NCI-H460 (cell line): ENCODE measurements at places on chromosomes 4 and X. TPM values are rescaled to one million over a fixed set of nuclear protein-coding genes. Genes with fewer than 3 reads are reported as not detected.

The PITX2 gene
- total RNA-seq = 0.92 and 0.95 TPM in 2 replicates

GRCh38 chr4:99404595-99405287 lies 30.4 kb downstream of the ADH7 start:
- no peak for DNase-seq

DNA sequence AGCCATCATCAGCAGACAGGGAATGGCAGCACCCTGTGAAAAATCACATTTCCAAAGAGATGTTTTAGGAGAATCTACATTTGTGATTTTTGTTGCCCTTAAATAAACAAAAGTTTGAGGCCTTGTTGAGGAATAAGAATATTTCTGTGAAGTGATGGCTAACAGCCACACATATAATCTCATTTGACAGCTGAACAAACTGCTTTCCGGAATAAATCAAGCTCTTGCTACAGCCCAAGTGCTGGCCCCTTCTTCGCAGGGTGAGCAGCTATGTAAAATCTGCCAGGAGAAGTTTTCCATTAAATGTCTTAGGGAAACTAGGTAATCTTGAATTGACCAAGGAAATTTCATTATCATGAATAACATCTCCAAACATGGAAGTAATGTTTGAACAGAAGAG lies 106.4 kb upstream of the GPM6B start:
- DNase-seq = no peak

The FGF5 gene
- total RNA-seq = not detected in 2 replicates

DNA sequence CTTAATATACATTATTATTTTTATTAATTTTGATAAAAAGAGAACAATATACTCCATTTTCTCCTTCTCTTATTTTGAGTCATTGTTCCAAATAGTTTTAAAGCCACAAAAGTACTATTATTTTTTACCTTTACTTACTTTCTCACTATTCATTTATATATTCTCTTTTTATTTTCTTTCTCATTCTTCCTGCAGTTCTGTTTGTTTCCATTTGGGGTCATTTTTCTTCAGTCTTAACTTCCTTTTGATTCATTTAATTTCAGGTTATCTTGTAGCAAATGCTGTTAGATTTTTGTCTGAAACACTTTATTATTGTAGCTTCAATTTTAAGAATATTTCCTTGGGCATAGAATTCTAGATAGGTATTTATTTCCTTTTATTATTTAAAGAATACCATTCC lies 438.6 kb upstream of the EPHA5 start:
- no peak for DNase-seq

DNA sequence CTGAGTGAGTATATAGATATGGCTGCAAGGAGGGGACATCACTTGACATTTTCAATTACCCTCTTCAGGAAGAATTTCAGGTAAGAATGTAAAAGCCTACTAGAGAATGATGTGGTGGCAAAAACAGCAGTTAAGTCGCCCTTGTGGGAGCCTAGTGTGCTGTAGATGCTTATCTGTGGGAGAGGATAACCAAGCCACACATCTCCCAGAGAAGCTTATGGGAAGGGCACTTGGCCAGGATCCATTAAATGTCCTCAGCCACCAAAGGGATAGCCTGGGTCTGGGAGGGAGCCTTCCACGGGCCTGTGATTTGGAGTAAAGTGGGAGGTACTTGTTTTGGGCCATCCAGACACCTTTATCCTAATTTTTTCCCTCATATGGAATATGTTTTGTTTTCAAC lies 41.3 kb upstream of the BCLAF3 start:
- DNase-seq = no peak

- DNase-seq = no peak
These were observed 18.0 kb downstream of the ING2 start for GRCh38 chr4:183522821-183523220.

The FRMD7 gene
- total RNA-seq = not detected in 2 replicates

The SH2D1A gene
- not detected in 2 replicates for total RNA-seq

The IL9R gene
- 0.59 TPM in 1 of 2 replicates, not detected in the other for total RNA-seq

The SUPT20HL1 gene
- total RNA-seq = not detected in 2 replicates

DNA sequence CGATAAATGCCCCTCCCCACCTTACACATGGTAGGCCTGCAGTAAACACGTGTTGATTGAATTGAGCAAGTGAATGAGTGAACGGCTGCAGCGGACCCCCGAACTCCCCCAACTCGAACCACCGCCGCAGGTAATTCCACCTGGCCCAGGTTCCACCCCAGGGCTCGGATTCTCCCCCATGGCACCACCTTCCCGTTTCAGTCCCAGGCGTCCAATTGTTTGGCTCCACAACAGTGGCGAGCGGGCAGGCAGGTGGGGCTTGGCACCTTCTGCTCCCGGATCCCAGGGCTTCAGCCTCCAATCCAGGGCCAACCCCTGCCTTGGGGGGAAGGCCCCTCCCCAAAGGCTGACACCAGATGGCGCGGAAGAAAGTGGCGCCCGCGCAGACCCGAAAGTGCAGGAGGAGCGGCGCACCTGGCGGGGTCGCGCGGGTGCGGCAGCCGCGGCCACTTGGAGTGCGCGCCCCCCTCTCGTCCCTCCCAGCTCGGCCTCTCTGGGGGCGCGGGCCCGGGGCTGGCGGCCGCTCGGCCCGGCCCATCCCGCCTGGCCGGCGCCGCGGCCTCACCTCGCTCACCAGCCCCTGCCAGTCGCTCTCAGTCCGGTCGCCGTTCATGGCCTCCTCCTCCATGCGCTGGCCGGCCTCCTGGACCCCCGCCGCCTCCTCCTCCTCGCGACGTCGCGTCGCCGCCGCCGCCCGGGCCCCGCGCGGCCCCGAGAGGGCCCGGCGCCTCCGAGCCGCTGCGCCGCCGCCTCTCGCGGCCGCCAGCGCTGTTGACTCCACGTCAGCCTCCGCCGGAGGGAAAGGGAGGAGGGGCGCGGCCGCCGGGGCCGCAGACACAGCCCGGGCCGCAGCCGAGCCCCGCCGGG lies at the start of gene CCDC149:
CCDC149 (minus strand) TSS at position 791 of the 867 bp plus-strand sequence; CDS start at position 613, 178 bp downstream.
- DNase-seq = peak; percentile 14

DNA sequence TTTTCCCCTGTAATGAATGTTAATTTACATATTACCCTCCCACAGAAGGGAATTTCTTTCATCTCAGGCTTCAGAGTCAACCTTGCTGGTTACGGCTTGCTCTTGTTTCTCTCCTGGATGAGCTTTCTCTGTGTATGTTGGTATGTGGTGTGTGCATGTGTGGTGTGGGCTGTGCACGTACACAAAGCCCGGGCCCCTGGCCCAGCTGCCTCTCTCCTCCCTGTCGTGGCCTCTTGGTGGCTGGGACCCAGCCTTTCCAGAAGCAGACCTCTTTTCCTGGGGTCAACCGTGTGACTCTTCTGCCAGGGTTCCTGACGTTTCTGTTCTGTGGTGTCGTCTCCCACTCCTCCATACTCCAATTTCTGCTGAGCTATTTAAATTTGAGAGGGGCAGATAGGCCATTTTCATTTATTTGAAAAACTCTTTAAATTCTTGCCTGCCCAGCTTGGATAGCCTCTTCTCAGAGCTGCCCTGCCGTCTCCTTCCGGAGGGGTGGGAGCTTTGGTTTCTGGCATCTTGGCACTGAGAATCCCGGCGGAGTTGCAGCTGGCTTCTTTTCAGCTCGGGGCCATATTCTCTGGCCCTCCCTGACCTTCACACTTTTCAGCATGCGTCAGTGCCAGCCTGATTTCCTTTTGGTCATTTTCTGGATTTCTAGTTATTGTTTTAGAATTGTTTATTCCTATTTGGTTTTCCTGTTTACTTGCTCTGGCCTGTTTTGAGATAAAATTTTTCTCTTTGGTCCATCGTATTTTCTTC lies 25.1 kb downstream of the FHDC1 start:
- peak; percentile 59 for DNase-seq

- DNase-seq = peak; percentile 4
These were observed 589.2 kb upstream of the NR3C2 start for GRCh38 chr4:149031399-149031798.

The GLOD5 gene
- not detected in 2 replicates for total RNA-seq

The CFP gene
- 0.10 TPM in 1 of 2 replicates, not detected in the other for total RNA-seq

DNA sequence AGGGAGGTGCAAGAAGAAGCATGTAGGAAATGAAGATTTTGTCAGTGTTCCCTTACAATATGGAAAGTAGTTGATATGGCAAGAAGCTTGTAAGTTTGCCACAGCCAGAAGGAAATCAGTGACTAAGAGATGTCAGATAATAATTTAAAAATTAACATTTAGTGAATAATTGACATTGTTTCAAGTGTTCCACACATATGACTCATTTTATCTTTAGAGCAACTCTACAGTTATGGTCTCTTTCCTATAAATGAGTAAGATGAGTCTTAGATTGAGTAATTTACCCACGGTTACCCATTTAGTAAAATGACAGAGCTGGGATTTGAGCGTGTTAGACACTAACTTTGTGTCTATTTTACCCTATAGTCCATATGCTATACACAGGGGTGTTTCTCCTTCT lies 300.3 kb upstream of the IRS4 start:
- DNase-seq = no peak

DNA sequence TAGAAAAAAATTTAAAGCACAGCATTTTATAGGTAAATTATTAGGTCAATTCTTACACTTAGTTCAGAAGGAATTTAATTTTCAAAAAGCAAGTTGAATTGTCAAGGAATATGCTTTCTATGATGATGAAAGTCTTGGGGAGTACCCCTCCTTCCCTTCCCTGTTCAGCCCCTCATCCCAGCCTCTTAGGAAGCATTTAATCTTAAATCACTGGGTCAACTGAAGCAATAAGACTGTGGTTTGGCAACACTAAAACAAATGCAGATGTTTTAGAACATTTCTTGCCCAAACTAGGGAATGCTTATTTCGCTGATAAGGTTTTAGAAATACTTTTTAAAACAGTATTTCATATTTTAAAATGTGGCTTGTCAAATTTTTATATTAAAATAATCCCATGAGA lies 19.1 kb upstream of the ARSJ start:
- no peak for DNase-seq

GRCh38 chrX:24928114-24928513 lies 87.7 kb downstream of the ARX start:
- no peak for DNase-seq

DNA sequence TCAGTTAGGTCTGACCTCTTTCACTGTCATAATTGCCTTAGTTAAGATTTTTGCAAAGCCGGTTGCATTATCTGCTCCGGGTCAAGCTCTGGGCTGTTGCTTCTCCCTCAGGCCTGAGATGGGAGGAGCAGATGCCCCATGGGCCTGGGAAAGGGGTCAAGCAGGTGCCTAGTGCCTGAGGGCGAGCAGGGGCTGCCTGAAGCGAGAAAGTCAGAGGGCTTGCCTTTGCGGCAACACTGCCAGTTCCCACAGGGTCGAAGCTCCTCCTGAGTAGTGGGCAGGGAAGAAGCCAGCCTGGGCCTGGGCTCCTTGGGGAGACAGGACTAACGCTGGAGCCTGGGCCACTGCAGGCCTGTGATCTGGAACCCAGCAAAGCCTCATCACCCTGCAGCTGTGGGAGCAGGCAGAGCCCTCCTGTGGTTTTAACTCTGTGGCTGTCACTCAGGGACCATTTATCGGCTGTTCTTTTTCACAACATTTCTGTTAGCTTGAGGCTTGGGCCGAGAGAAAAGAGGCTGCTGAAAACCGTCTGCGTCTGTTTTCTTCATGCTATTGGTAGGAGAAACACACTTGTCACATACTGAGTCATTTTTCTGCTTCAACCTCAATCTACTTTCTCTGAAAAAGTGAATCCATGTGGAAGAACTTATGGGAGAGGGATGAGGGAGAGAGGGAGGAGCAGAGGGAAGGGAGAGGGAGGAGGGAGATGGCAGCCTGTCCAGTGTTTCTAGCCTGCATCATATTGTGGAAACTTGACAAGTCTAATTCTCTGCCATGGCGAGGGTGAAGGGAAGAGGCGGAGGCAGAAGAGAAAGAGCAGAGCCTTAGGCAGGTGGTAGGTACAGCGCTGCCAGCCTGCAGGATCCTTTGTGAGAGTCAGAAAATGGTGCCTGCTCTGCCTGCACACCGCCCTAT lies 68.4 kb downstream of the RHOH start:
- DNase-seq = no peak

The MAGEB17 gene
- total RNA-seq = not detected in 2 replicates

GRCh38 chr4:154024097-154024694 lies 235.3 kb upstream of the SFRP2 start:
- DNase-seq = no peak

DNA sequence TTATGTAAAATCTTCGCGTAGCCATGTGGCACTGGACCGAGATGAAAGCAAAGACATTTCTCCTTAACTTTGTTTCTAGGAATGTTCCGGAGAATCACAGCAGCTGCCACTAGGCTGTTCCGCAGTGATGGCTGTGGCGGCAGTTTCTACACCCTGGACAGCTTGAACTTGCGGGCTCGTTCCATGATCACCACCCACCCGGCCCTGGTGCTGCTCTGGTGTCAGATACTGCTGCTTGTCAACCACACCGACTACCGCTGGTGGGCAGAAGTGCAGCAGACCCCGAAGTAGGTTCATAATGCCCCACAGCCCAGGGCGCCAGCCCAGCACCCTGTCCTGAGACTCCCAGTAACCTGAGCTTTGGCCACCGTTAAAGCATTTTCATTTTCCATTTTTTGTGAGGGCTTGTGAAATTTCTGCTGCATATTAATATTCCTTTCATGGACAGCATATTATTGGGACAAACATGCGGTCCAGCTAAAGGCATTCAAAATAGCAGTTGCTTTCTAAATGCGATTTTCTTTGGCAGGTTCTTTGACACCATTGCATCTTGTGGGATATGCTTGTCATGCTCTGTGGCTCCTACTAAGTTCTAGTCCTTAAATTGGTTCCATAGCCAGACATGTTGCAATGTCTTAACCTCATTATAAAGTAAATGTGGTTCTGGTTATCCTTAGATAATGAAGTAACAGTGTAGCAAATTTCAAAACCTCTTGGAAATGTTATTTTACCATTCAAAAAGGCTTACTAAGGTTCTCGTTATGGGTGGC lies 49.1 kb upstream of the MSANTD1 start:
- DNase-seq = no peak

GRCh38 chrX:17007134-17007768 lies 60.8 kb downstream of the REPS2 start:
- peak; percentile 2 for DNase-seq

The INTU gene
- 3.2 and 3.4 TPM in 2 replicates for total RNA-seq

The FAM9B gene
- total RNA-seq = not detected in 2 replicates

DNA sequence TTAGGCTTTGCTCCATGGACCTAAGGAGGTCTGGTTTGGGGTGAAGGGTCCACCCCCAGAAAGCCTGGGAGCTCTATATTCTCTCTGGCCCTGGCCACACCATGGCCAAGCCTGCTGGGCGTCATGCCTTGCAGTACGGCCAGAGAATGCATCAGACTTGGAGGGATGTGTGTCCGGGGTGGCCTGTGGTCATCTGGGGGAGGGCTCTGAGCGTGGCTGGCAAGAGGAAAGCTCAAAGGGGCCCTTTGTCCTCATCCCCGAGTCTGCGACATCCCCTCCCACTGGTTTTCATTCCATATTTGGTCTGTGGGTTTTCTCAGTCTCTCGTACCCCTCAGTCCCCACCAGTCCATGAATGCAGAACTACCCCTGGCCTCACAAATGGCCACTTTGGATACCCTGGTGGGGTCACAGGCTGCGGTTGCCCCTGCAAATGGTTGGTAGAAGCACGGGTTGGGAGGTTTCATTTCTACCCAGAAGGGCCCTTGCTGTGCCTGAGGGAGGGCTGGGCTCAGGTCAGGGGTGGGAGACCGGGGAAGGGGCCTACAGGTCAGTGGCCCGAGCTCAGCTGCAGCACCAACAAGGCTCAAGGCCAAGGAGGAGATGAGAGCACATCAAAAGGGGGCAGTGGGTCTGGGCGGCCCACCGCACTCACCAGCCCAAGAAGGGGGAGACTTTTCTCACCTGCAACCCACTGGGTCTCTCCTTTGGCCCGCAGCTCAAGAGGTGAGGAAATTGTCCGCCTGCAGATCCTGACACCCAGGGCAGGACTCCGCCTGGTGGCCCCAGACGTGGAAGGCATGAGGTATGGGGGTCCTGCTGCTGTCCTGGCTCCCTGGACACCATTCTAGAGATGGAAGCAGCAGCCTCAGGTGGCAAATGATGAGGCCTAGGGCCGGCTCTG lies 30.2 kb downstream of the ZNF185 start:
- no peak for DNase-seq
